ENCODE measurements at places on chromosomes 5 and 9.

DNA sequence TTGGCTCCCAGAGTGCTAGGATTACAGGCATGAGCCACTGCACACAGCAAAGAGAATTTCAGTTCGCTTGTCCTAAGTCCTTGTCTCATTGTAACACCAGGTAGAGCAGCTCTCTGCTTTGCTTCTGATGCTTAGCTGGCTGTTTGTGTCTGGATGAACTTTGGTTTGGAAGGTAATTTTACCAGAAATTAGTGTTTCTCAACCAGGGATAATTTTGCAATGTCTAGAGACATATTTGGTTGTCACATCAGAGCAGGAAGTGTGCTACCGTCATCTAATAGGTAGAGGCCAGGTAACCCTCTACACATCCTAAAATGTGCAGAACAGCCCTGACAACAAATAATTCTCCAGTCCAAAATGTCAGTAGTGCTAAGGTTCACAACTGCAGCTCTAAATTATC lies 108.8 kb downstream of the SNX18 start:
- no peak for DNase-seq

DNA sequence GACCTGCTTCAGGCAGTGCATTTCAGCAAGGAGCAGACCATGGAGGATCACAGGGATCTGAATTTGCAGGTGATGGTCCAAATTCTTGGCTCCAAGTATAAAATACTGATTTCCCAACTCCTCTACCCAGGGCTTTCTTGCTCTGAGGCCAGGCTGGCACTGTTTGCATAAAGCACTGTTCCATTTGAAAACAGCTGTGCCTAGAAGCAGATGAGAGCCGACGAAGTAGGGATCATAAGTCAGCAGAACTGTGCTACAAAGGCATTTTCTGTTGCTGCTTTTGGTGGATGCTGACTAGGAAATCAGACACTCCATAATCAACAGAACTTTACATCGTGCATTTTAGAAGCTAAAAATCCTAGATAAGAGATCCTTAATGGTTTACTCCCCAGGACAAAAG lies 126.4 kb downstream of the MAT2B start:
- no peak for DNase-seq

- no peak for DNase-seq
Measured at GRCh38 chr9:69900406-69900805, 79.8 kb downstream of the CFAP95 start.

GRCh38 chr5:139889410-139889809 lies 93.8 kb downstream of the PSD2 start:
- no peak for DNase-seq

DNA sequence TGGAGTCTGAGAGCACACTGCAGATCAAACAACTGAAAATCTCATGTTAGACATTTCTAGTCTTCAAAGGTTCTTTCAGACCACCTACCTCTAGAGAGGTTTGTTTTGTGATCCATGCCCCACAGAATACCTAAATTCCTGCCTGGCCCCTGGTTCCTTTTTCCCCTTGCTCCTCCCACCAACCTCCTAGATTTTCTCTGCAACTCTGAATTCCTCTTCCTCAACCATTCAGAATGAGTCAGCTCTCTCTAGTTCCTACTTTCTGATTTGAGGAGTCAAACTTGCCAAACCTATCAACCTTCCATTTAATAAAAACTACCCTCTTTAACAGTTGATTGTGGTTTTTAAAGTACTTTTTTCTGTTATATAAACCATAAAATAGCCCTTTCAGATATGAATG lies 83.2 kb upstream of the ZNF462 start:
- DNase-seq = no peak

GRCh38 chr5:179023528-179024189 lies at the start of gene ZNF879:
Gene ZNF879 (plus strand): TSS chr5:179023804. CDS start chr5:179025005, 1,201 bp downstream.
- peak; percentile 92 for DNase-seq

GRCh38 chr5:120405923-120406322 lies 58.2 kb upstream of the PRR16 start:
- DNase-seq = no peak

- DNase-seq = no peak
Measured at GRCh38 chr5:96330530-96331140, 102.4 kb downstream of the PCSK1 start.

DNA sequence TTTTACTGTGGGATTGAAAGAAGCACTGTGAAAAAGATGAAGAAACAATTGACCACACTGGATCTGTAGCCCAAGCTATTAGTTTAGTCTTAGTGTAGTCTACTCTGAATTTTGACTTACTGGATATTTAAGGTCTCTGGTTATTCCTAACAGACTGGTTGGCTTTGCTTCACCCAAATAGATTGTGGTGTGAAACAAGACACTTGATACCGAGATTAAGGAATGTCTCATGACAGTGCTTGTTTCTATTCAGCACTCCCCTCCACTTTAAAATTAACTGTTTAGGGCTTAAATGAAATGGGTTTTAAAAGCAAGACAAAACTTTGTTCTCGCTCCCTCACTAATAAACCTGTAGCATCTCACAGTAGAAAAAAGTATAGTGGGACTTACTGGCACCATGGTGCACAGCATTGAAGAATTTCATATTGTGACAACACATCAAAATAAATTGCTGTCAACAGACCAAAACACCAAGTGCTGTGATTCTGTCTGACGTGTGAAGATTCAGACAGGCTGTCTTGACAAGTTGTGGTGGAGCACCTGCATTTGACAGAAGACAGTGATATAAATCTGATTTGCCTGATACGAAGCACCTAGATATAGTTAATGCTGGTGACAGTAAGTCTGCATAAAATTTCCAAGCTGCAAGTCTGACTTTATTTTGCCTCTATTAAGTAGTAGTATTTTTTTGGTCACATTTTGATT lies 73.1 kb downstream of the PBX3 start:
- DNase-seq = no peak

DNA sequence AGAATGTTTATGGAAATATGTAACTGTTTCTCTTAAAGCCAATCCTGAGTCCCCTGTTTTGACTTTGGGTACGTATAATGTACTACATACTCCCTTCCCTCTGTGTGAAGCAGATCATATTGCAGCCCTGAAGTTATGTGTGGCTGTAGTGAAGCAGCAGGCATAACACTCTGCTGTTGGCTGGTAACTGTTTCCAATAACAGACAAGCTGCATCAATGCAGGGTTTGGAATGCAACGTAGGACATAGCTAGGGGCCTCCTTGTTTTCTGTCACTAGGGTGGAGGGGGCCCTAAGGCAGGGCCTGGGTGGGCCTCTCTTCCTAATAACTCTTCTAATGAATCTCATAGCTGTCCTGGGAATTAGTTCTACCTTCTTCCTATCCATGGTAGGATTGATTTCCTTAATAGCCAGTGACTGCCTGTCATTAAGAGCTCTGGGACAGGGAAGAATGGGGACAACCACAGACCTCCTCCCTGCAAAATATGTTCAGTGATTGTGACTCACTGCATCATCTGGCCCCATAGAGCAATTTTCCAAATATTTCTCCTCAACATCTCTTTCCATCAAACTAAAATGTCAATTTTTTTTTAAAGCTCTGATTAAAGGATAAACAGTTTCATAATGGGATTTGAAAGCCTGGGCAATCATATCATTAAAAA lies 129.6 kb upstream of the HMHB1 start:
- no peak for DNase-seq

DNA sequence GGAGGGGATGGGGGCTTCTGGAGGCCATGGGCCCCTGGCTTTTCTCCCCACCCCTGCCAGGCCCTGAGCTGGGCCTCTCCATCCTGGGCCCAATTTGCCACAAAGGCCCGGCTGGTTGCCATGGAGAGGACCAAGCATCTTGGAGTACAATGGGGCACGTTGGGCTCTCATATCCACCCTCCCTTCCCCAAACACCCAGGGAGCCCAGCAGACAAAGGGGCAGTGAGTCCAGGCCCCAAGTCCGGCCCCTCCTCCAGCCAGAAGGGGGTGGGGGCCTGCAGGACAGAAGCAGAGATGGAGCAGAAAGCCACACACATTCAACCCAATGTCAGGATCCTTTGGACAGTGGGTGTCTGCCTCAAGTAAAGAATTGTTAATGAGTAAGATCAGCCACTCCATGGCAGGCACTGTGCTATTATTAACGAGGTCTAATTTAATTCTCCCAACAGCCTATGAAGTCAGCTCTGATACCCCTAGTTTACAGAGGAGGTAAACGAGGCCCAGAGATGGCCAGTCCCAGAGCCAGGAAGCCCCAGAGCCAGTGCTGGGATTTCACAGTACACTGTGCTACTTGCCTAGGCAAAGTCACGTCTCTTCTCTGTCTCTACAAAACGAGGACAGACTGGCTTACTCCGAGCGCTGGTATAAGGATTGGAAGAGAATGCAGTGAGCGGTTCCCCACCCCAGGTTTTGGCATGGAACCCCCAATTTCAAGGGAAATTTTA lies 2.3 kb downstream of the CRB2 start:
- no peak for DNase-seq

DNA sequence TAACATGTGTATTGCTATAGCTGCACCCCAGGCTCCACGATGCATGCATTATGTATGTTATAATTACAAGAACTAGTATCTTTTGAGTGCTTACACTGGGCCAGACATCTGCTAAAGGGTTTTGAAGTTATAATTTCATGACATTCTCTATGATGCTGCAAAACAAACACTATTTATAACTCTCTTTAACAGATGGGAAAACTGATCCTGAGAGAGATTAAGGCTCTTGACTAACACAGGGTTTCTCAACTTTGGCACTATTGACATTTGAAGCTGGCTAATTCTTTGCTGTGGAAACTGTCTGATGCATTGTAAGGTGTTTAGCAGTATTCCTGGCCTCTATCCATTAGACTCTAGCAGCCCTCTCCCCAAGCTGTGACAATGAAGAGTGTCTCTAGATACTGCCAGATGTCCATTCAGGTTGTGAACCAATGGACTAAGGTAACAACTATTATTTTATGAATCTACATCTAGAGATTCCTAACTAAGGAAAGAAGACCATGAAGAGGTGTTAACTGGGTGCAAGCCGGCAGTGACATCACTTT lies 258.6 kb downstream of the ASTN2 start:
- no peak for DNase-seq

DNA sequence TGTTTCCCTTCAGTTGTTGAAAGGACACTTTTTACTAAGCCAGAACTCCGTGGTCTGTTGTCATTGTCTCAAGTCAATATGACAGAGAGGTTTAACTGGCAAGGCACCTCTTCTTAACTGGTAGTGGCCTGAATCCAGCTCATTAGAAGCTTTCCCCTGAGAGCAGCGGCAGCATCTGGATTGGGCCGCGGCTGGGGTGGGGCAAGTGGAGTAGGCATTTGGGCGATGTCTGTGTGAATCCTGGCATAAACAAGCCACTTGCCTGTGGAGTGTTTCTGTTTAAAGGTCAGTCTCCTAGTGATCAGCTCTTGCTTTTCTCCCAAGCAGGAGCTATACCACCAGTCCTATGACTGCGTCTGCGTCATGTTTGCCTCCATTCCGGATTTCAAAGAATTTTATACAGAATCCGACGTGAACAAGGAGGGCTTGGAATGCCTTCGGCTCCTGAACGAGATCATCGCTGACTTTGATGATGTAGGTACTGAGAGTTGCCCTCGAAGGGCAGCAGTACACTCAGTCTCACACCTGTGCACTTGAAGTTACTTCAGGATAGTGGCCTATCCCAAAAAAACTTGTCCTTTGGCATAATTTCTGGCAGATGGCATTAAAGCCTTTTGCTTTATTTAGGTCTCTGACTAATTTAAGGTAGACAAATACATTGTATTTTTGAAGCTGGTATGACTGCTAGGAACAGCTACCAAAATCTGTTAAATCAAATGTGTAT lies 48.9 kb downstream of the CFAP90 start:
- peak; percentile 31 for DNase-seq

DNA sequence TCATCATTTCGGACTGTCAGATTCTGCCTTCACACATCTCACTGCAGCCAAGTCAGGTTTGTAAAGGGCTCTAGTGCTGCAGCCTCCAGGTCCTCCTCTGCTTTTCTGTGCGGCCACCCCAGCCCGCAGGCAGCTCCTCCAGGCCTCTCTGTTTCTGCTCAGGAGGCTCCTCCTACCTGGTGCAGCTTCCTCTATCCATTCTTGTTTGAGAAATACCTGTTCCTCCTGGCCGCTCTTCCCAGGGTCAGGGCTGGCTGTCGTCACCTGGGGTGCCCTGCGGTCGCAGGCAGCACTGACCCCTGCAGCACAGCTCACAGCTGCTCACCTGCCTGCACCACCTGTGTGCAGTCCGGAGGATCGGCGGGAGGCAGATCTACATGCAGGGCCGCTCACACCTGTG lies 387.7 kb upstream of the IRX4 start:
- no peak for DNase-seq

DNA sequence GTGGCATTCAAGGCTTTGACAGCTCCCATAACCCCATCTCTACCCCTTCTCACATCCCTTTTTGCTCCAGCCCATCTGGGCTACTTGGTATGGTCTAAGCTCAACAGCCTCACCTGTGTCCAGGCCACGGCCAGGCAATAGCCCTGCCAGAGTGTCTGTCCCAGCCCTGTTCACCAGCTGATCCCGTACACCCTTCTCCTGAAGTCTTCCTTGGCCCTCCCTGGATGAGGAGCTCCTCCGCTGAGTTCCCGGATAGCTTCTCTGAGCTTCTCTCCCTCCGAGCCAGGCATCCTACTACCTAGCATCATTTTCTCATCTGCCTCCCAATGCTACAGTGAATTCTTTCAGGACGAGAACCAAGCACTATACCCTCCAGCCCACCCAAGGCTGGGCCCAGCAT lies 208.2 kb downstream of the DAB2IP start:
- DNase-seq = no peak

- peak; percentile 5 for DNase-seq
Measured at GRCh38 chr5:146589028-146589345, 73.0 kb upstream of the GPR151 start.

DNA sequence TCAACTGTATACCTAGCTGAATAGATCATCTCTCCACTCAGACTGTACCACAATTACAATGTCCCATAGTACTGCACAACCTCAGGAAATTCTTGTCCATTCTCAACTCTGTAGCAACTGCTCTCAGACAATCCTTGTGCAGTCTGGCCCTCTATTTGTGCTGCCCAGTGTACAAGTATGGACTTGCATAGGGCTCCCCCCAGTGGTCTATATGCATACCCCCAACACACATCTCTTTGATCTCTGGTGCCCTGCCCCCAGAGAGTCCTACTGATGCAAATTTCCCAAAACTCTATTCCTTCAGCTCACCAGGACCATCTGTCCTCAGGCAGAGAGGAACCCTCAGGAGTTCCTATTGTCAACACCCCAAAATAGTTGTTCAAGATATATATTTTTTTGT lies 205.3 kb downstream of the SLCO4C1 start:
- DNase-seq = no peak

- no peak for DNase-seq
Measured at GRCh38 chr9:97907632-97908031, 14.7 kb downstream of the TRMO start.

- no peak for DNase-seq
Measured at GRCh38 chr5:38104497-38105230, 153.7 kb upstream of the EGFLAM start.

GRCh38 chr5:142182840-142183239 lies 74.3 kb downstream of the NDFIP1 start:
- DNase-seq = no peak
